ENCODE measurements at places on chromosomes 6 and 20. TPM values are rescaled to one million over a fixed set of nuclear protein-coding genes. Genes with fewer than 3 reads are reported as not detected.

Gene PARD6B
- total RNA-seq = 5.2 TPM

- H3K4me3 ChIP-seq = no peak overlapping the region
- DNase-seq = no peak
- no peak overlapping the region for H3K27ac ChIP-seq
- H3K27me3 ChIP-seq = no peaks in the 10 kb centered on the region
These were observed 9.8 kb downstream of the MMUT start for GRCh38 chr6:49453221-49453620.

GRCh38 chr6:53495506-53496499 is 49.1 kb downstream of the GCLC start:
- H3K4me1 ChIP-seq = no peaks in the 10 kb centered on the region
- H3K36me3 ChIP-seq = no peaks in the 10 kb centered on the region
- no peak overlapping the region for H3K4me3 ChIP-seq
- no peak overlapping the region for H3K27ac ChIP-seq
- no peaks in the 10 kb centered on the region for H3K27me3 ChIP-seq

- no peaks in the 10 kb centered on the region for H3K36me3 ChIP-seq
- no peaks in the 10 kb centered on the region for H3K4me1 ChIP-seq
- DNase-seq = no peak
- no peak overlapping the region for H3K27ac ChIP-seq
These were observed 79.7 kb downstream of the EDN1 start for GRCh38 chr6:12369781-12370262.

DNA sequence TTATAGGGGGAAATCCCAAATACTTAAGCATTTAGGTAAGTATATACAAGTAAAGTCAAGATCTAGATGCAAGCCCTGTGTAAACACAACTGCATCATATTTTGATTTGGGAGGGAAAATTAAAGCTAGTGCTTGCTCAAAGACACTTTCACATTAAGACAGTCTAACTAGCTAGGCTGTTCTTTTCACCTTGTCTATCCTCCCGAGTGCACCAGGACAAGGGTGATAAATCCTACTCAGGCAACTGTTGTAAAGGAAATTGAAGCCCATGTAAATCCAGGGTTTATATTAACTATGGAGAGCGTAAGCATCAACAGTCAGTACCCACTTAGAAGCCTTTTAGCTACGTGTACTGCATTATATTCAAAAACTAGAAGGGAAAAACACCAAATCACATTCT is 19.3 kb upstream of the BACH2 start:
- DNase-seq = no peak
- H3K4me1 ChIP-seq = no peaks in the 10 kb centered on the region
- no peak overlapping the region for H3K4me3 ChIP-seq

Gene CCN6
- not detected for total RNA-seq

DNA sequence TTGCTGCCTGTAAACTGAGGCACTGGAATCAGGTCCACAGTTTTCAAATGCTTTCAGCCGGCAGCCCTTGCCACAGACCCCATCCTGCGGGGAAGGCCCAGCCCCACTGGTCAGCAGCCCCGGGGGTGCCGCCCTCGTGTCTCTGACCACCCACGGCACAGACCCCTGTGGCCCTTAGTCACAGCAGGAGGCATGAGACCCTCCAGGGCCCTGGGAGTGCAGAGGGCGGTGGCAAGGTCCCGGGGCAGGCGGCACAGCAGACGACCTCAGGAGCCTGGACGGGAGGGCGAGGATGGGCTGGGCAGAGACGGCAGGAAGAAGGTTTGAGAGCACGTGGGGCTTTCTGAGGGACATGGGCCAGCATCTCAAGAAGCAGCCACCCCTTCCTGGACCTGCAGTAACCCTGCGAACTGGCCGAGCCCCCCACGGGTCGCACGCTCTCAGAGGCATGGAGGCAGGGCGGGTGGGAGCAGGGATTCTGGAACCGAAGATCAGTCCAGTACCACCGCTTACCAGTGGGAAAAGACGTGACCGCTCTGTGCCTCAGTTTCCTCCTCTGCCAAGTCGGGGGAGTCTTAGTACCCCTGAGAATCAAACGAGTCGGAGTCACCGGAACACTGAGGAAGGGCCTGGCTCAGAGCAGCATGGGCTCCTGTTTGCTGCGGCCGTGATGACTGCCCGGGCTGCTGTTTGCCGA is 140.7 kb downstream of the TAF4 start:
- H3K27ac ChIP-seq = no peak overlapping the region
- no peaks in the 10 kb centered on the region for H3K36me3 ChIP-seq
- no peak for DNase-seq
- H3K27me3 ChIP-seq = no peaks in the 10 kb centered on the region

GRCh38 chr6:16450821-16451220 is 212.4 kb downstream of the GMPR start:
- H3K4me1 ChIP-seq = no peaks in the 10 kb centered on the region
- no peak for DNase-seq
- H3K36me3 ChIP-seq = no peaks in the 10 kb centered on the region
- H3K27me3 ChIP-seq = no peaks in the 10 kb centered on the region
- H3K27ac ChIP-seq = no peak overlapping the region

DNA sequence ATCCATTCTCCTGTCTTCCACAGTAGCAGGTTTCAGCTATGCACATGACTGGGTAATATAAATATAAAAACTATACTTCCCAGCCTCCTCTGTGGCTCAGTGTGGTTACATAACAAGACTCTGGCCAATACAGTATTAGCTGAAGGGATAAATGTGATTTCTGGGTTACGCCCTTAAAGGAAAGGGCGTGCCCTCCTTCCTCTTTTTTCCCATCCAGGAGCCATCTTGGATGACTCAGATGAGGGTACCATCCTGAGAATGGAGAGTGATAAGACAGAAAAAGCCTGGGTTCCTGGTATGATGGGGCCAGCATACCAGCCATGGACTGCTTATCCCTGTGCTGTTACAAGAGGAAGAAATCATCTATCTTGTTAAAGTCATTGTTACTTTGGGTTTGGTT is 123.3 kb downstream of the NFATC2 start:
- H3K4me1 ChIP-seq = peaks cover 75% of the 10 kb centered on the region
- H3K27me3 ChIP-seq = no peaks in the 10 kb centered on the region
- H3K27ac ChIP-seq = no peak overlapping the region

Gene EGFL8
- 7.5 TPM for total RNA-seq

GRCh38 chr6:54085541-54085940 is 25.7 kb upstream of the MLIP start:
- H3K4me3 ChIP-seq = no peak overlapping the region
- H3K4me1 ChIP-seq = no peaks in the 10 kb centered on the region
- H3K36me3 ChIP-seq = no peaks in the 10 kb centered on the region
- no peak for DNase-seq
- H3K27ac ChIP-seq = no peak overlapping the region

Gene RGS17
- 0.39 TPM for total RNA-seq

DNA sequence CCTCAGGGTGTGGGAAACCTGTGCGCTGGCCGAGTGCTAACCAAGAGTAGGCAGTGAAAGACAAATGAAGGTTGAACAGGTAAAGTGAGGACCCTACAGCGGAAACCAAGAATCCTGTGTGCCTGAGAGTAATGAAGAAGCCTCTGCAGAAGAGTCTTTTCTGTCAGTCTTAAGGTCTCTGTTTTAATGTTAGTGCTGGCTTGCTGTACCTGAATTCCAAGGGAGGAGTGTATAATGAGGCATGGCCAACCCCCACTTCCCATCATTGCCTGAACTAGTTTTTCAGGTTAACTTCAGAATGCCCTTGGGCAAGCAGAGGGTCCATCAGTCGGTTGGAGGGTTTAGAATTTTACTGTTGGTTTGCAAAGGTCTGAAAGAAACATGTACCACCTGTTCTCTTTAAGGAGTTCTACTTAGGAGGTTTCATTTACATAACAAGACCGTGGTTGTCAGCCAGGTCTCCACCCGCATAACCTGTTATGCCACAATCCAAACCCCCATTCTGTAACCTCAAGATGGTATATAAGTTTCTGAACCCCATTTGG is 589 bp upstream of the PDCD2 start:
- DNase-seq = no peak
- no peaks in the 10 kb centered on the region for H3K27me3 ChIP-seq
- H3K4me1 ChIP-seq = peaks cover 8% of the 10 kb centered on the region

- DNase-seq = no peak
- no peaks in the 10 kb centered on the region for H3K4me1 ChIP-seq
- H3K4me3 ChIP-seq = no peak overlapping the region
- no peak overlapping the region for H3K27ac ChIP-seq
- H3K36me3 ChIP-seq = no peaks in the 10 kb centered on the region
These were observed 93.3 kb downstream of the PACRG start for GRCh38 chr6:162821102-162821501.

Gene MBOAT1
- 6.2 TPM for total RNA-seq

- no peaks in the 10 kb centered on the region for H3K36me3 ChIP-seq
- H3K27ac ChIP-seq = no peak overlapping the region
- H3K4me3 ChIP-seq = no peak overlapping the region
- DNase-seq = no peak
- no peaks in the 10 kb centered on the region for H3K4me1 ChIP-seq
These were observed 94.7 kb downstream of the YTHDF1 start for GRCh38 chr20:63121246-63121645.

Gene C6orf141
- total RNA-seq = not detected

Gene AARS2
- total RNA-seq = 13.5 TPM

Gene STMN3
- 54.4 TPM for total RNA-seq

Gene CASP8AP2
- 34.5 TPM for total RNA-seq

- no peak overlapping the region for H3K4me3 ChIP-seq
- H3K27ac ChIP-seq = no peak overlapping the region
- no peak for DNase-seq
- no peaks in the 10 kb centered on the region for H3K36me3 ChIP-seq
- H3K4me1 ChIP-seq = no peaks in the 10 kb centered on the region
- H3K27me3 ChIP-seq = no peaks in the 10 kb centered on the region
These were observed 266.9 kb upstream of the CITED2 start for GRCh38 chr6:139641376-139641775.

DNA sequence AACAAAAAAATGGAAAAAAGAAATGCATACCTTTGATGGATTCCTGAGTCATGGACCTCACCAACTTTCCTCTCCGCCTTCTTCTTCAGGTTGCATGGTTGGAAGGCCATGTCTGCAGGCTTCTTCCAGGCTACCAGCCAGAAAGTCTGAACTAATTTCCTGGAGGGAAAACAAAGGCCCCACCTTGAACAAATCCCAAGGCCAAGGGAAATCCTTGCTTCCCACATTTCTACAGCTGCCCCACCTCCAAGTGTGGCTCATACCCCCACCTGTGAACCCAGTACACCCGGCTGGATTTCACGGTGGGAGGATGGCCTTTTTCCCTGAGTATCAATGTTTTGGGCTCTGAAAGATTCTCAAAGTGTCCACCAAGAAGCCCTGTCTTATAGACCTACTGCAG is 22.4 kb downstream of the IL17A start:
- no peak overlapping the region for H3K4me3 ChIP-seq
- no peaks in the 10 kb centered on the region for H3K4me1 ChIP-seq
- no peak overlapping the region for H3K27ac ChIP-seq
- no peaks in the 10 kb centered on the region for H3K36me3 ChIP-seq
- no peak for DNase-seq
- H3K27me3 ChIP-seq = no peaks in the 10 kb centered on the region

- H3K4me3 ChIP-seq = no peak overlapping the region
- H3K36me3 ChIP-seq = no peaks in the 10 kb centered on the region
- H3K4me1 ChIP-seq = peaks cover 11% of the 10 kb centered on the region
- no peaks in the 10 kb centered on the region for H3K27me3 ChIP-seq
- DNase-seq = no peak
These were observed 28.7 kb downstream of the FKBP1A start for GRCh38 chr20:1364106-1364505.

DNA sequence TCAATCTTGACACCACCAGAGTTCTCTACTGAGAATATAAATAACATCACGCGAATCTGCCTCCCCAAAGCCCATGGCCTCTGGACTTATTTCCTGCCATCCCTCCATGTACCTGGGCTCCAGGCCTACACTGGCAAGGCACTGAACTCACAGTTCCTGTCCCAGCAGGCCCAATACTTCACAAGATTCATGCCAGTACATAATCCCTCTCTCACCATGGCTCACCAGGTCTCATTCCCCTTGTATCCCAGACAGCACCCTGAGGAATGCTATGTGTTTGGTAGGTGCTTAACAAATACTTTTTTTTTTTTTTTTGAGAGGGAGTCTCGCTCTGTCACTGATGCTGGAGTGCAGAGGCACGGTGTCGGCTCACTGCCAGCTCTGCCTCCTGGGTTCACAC is 1.9 kb downstream of the KIF16B start:
- H3K27ac ChIP-seq = no peak overlapping the region
- no peaks in the 10 kb centered on the region for H3K27me3 ChIP-seq
- H3K36me3 ChIP-seq = no peaks in the 10 kb centered on the region
- H3K4me1 ChIP-seq = peaks cover 11% of the 10 kb centered on the region
- DNase-seq = no peak

DNA sequence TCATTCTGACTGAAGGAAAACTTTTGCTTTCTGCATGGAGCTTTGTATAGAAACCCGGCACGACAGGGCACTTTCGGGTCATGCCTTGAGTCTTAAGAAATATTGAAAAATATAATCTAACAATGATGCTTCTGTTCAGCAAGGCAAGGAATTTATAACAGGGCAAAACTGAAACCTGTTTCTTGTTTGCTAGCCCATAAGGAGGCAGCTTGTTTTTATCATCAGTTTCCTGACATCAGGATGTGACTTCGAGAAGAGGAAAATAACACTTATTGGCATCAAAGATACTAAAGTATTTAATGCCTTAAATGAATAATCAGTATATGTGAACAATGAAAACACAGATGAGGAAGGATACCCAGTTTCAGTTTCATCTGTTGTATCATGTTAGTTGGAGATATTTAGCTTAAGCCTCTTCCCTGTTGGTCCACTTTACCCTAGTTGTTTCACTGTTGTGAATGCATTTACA is 146.5 kb downstream of the CDKAL1 start:
- H3K4me3 ChIP-seq = no peak overlapping the region
- H3K4me1 ChIP-seq = no peaks in the 10 kb centered on the region

Gene PRR18
- total RNA-seq = not detected

Gene SLC26A8
- total RNA-seq = not detected

DNA sequence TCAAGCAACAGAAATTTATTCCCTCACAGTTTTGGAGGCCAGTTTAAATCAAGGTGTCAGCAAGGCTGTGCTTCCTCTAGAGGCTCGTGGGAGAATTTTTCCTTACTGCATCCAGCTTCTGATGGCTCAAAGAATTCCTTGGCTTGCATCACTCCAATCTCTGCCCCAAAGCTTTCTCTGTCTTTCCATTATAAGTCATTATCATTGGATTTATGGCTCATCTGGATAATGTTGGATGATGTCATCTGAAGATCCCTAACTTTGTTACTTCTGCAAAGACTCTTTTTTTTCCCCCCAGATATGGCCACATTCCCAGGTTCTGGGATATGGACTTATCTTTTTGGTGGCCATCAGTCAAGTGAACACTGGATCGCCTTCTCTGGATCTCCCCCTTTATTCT is 146.3 kb upstream of the B3GAT2 start:
- DNase-seq = no peak
- H3K36me3 ChIP-seq = no peaks in the 10 kb centered on the region
- no peak overlapping the region for H3K4me3 ChIP-seq
- H3K27me3 ChIP-seq = no peaks in the 10 kb centered on the region
- no peak overlapping the region for H3K27ac ChIP-seq
- no peaks in the 10 kb centered on the region for H3K4me1 ChIP-seq

Gene ADAM33
- total RNA-seq = not detected

Gene TMEM200A
- not detected for total RNA-seq

- no peaks in the 10 kb centered on the region for H3K4me1 ChIP-seq
- no peaks in the 10 kb centered on the region for H3K36me3 ChIP-seq
- no peak overlapping the region for H3K27ac ChIP-seq
- no peaks in the 10 kb centered on the region for H3K27me3 ChIP-seq
- no peak overlapping the region for H3K4me3 ChIP-seq
These were observed 2.6 kb downstream of the ADGB start for GRCh38 chr6:146601352-146601751.

GRCh38 chr6:93792746-93793145 is 373.4 kb upstream of the EPHA7 start:
- H3K27ac ChIP-seq = no peak overlapping the region
- no peak overlapping the region for H3K4me3 ChIP-seq
- no peaks in the 10 kb centered on the region for H3K27me3 ChIP-seq
- no peak for DNase-seq
- no peaks in the 10 kb centered on the region for H3K36me3 ChIP-seq
